SW480 (cell line): ENCODE measurements at places on chromosomes 4 and X.

DNA sequence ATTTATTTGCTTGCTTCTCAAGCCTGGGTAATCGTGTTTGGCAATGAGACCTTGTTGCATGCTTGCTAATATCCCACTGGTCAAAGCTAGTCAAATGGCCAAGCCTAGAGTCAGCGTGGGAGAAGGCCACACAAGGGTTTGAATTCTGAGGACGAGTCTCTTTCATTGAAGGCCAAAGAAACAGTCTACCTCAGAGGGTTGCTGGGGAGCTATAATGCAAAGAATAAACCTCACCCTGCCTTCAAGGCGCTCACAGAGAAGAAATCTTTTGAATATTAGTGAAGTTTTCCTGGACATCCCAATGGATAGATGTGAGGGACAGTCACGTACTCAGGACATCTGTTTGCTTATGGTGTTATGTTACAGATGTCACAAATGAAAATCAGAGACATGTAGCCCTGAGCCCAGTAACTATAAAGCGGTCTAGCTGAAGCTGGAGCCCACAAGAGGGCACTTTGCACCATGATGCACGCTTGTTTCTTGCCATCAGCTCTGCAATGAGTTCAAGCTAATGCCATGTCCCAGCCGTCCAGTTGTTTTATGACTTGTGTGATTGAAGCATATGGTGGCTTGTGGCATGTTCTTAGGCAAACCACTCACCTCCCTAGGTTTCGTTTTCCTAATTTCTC, 1.1 kb upstream of the TLR3 start:
- DNase-seq: peak; percentile 72

DNA sequence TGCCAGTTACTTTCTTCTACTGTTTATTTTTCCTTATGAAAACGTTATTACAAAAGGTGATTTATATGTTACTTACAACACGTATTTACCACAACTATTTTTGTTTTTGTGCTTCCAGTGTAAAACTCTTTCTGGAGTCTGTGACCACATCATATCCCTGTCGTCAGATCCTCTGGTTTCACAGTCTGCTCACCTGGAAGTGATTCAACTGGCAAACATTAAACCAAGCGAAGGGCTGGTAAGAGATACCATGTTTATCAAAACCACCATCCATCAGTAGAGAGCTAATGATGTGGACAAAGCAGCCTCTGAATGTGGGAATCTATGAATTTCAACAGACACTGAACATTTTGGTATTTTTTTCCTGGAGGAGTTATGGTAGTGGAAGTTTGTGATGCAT, 116.1 kb downstream of the CNKSR2 start:
- no peak for DNase-seq

GRCh38 chr4:177064116-177064515, 245.6 kb upstream of the NEIL3 start:
- no peak for DNase-seq

GRCh38 chr4:101035487-101035886, 311.8 kb downstream of the PPP3CA start:
- no peak for DNase-seq

DNA sequence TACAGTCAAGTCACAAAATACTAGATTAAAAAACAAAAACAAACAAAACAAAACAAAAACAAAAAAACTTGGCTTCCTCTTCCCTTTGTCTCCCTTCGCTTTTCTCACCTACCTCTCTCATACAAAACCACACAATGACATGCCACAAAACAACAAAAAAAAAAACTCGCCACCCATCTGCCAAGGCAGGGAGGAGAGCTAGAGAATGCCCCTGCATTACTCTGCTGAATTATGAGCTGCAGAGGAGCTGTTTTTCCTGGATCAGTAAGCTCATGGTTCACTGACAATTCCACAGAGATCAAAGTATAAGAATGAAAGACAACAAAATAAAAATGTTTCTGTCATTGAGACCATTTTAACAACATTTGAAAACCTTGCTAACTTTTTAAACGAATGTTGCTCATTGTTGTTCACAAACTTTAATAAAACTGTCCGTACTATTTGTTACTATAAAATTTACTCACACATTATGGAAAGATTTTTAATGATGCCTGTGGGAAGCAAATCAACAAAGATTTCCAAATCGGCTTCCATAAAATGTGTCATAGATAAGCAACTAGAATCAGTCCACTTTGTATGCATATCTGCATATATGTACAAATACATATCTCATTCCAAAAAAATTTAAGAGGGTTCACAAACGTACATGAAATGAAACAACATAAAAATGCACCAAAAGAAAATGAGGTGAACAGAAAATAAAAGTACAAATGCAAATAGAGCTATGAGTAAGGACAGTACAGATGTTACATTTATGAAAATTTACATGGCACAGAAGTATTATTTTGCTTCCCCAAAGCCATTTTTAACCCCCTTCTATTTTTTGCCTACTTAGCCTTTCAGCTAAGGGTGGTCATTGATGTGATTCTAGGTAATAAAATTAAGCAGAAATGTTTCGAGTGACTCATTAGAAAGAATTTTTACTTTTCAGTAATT, 252.4 kb upstream of the FAT4 start:
- no peak for DNase-seq

DNA sequence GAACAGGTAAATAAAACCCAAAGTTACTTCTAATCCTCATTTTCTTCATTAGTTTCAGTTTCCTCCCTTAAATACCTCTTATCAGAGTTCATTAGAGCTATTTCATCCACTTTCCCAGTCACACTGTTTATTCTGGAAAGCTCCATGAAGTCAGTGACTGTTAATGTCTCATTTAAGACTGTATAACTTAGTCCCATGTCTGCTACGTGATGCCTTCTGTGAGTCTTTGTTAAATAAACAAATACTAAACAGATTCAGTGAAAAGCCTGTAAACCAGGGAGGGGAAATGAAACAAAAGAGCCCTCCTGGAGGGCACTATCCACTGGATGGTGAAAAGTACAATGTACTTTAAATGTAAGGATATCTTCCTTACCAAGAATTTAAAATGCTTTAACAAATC, 24.7 kb downstream of the ACE2 start:
- DNase-seq: no peak

GRCh38 chr4:73609706-73610105, 10.5 kb downstream of the RASSF6 start:
- no peak for DNase-seq

DNA sequence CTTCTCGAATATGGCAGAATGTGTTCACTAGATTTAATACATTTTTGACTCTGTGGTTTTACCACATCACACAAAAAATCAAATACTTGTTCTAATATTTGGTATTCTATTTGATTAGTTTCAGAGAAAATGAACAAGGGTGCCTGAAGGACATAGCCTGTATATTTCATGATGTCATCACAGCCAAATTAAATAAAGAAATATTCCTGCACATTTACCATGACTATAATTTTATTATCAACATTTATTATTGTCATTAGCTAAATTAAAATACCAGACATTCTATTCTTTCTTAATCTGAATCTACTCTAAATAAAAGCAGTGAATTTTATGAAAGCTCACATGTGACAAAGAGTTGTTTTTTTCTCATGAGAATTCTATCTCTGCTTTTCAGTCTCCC, 980.5 kb downstream of the PCDH18 start:
- DNase-seq: no peak

GRCh38 chr4:141006242-141006802, 126.9 kb downstream of the RNF150 start:
- no peak for DNase-seq

- DNase-seq: no peak
These were observed 5.5 kb upstream of the C4orf50 start for GRCh38 chr4:6023731-6024130.
